GF-D8 (cell line): ENCODE measurements at places on chromosomes 3 and 15.
A peak's percentile ranks its signal among the peaks of the same experiment; 100 is the strongest.

- no peak for DNase-seq
These were observed 74.1 kb downstream of the DIPK2A start for GRCh38 chr3:144045766-144046165.

GRCh38 chr3:140376136-140376889 is 301.6 kb upstream of the TRIM42 start:
- DNase-seq: no peak

GRCh38 chr3:169658311-169658931 is 5.1 kb downstream of the MECOM start:
- DNase-seq: no peak

DNA sequence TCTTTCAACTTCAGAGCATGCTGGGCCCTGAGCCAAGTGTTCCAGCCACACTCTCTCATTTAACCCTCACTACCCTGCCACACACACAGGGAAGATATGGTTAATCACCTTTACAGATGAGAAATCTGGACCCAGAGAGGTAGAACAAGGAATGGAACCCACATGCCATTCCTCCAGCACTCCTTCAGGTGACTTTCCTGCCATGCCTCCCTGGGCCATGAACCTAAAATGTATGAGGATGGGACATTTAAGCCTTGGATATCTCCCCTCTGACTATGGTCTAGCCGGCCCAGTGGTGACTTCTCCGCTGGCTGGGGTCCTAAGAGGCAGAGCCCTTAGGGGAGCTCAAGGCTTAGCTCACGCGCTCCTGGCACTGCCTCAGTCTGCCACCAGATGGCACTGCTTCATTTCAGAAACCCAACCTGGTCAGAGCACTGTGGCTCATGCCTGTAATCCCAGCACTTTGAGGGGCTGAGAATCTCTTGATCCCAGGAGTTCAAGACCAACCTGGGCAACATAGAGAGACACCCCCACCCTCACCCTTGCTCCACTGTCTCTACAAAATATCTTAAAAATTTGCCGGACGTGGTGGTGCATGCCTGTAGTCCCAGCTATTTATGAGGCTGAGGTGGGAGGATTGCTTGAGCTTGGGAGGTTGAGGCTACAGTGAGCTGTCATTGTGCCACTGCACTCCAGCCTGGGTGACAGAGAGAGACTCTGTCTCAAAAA is 2.2 kb upstream of the DCAF1 start:
- DNase-seq: peak; percentile 23

DNA sequence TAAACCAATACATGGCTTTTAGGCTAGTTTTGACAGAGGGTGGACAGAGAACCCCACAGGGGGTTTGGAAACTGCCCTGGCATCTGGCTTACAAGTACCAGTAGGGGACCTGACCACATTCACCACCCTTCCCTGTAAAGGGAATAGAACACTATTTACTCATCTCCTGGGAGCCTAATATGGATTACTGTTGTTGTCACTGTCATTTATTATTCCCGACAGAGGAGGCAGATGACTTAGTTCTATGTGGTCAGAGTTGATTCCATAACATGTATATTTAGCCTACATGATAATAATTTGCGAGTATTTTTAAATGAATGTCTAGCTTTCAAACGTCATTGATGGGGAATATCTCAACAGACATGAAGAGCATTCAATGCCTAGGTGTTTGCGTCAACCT is 15.9 kb downstream of the ZBTB38 start:
- DNase-seq: no peak

DNA sequence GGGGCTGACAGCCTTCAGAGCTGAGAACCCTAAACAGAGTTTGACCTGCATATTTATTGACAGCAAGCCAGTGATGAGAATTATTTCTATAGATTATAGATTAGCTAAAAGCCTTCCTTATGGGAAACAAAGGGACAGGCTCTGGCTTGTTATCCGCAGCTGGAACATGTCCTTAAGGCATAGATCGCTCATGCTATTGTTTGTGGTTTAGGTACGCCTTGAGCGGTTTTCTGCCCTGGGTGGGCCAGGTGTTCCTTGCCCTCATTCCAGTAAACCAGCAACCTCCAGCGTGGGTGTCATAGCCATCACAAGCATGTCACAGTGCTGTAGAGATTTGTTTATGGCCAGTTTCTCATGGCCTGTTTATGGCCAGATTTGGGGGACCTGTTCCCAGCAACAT is 10.2 kb upstream of the FAH start:
- DNase-seq: no peak

DNA sequence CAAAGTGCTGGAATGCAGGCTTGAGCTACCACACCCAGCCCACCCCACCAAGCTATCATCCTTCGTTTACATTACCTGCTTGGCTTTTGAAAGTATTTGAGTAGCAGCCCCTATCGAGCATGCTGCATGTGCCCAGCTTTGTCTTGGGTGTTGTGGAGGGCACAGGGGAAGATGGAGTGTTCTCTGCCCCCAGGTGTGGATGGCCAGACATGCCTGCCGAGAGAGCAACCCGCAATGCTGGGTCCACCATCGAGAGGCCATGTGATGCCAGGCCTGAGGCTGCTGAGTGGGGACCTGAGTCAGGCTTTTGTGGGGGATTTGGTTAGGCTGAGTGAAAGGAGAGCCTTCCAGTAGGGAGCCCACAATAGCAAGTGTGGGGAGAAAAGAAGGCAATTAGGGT is 25.9 kb downstream of the FOXL2NB start:
- DNase-seq: no peak

DNA sequence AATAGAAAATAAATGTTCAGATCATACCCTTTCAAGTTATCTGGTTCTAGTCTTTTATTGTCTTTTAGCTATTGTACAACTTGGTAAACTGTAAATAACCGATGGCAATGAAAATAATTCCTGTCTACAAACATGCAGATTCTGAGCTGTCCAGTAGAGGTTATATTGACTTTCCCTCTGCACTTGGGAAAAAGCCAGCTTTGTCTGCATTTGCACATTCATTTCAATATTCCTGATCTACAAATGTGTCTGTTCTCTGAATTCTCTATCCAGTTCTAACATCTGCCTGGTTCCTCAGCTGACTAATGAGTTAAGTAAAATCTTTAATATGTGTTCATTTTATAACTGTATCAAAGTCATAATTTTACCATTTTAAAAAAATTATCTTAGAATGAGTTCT is 408.5 kb downstream of the ERC2 start:
- no peak for DNase-seq

GRCh38 chr15:47887241-47887800 is 170.0 kb downstream of the SEMA6D start:
- DNase-seq: no peak

DNA sequence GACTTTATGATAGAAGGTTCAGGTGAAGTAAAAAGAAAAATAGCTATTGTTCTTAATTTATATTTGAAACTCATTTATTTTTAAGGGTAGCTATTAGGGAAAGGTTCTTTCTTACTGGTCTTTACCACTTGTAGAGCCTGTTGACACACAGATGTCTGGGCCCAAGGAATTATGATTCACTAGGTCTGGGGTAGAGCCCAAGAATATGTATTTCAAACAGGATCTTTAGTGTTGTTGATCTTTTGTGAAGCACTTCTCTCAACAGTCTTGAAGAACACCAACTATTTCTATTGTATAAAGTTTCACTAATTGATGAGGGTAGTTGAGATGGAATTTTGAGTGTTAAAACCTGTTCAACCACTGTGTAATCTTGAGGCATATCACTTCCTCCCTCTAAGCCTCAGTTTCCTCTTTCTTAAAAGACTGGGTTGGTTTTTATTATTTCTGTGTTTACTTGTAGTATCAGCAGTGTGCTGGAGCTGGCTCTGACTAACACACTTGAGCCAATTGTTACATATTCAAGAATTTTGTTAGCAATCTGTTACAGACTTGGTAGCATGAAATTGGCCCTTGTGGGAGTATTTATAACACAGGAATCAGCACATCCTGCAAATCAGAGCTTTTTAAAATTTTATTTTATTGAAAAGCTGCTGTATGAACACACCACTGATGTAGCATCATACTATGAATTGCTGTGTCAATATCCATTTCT is 155.9 kb downstream of the RBMS3 start:
- no peak for DNase-seq

DNA sequence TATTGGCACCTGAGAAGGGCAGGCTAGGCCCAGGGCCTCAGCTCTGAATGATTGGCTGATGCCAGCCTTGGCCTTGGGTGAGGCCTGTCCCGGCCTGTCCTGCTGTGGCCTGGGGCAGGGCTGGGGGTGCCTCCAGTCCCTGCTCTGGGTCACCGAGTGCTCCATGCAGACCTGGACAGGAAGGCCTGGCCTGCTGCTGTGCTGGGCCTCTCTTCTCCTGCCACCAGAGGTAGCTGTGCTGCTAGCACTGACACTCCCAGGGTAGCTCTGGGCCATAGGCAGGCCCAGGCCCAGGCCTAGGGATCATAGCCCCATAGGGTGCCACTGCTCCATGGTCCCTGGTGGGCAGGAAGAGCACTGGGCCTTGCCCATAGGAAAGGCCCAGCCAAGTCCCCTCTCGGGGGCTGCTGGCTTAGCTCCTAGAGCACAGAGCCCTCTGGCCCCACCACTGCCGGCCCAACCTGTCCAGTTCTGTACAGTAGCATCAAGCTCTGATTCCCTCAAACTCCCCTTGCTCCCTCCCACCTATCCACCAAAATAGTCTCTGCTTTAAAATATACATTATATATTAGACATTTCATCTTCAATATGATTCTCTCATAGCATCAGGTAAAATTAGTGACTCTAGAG is 18.2 kb downstream of the ABTB1 start:
- no peak for DNase-seq

- no peak for DNase-seq
These were observed 45.6 kb downstream of the SENP2 start for GRCh38 chr3:185631508-185632206.

DNA sequence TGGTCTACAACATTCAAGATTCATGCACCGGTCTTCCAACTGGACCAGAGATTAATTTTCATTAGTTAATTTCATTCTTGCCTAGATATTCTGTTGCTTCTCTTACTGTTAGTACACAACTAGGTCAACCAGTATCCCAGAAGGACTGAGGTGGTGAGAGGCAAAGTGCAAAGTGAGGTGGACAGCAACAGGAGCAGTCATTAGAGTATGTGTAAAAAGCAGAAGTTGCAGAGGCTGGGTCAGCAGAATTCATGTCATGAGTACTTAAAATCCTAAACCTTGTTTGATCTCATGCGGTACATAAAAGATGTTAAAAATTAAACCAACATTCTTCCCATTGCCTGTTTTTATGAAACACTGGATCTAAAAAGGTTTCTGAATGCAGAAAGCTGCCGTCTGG is 46.7 kb downstream of the PARP14 start:
- no peak for DNase-seq

GRCh38 chr15:87563869-87564268 is 692.7 kb downstream of the NTRK3 start:
- DNase-seq: no peak

- no peak for DNase-seq
These were observed 79.3 kb downstream of the EOMES start for GRCh38 chr3:27642796-27643195.

GRCh38 chr3:39605837-39606236 is 138.4 kb downstream of the MOBP start:
- DNase-seq: no peak

DNA sequence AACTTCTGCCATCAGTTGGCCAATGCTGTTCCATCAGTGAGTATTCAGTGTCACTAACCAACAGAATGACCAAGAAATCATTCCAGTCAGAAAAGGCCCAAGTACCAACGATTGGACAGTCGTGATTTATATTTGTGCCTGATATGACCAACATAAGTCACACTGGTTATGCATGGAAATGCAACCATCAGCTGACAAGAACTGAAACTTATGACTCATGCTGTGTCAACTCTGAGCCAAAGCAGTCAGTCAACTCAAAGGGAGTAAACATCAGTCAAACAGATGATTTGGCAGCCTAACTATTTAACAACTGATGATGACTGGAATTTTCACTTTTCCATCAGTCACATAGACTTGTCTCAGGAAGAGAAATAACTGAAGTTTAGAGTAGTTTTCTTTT is 142.4 kb downstream of the ANXA2 start:
- DNase-seq: no peak

GRCh38 chr3:110533089-110533488 is 538.5 kb upstream of the NECTIN3 start:
- DNase-seq: no peak

- no peak for DNase-seq
These were observed 29.7 kb downstream of the ACSBG1 start for GRCh38 chr15:78204351-78205309.

DNA sequence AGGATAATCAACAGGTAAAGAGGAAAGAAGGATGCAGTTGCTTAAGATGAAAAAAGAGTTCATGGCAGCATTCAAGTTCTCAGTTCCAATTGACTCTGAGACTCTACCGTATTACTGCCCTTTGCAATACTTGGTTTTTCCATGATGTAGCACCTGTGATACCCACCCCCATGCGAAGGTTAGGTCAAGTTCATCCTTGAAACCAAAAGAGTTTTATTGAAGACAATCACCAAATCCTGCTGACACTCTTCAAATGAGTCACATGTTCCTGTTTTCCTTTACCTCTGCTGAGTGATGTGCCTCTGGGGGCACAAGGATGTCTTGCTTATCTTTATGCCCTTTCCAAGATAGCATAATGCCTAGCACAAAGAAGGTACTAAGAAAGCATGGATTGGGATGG is 111.3 kb upstream of the SLC7A14 start:
- DNase-seq: no peak

DNA sequence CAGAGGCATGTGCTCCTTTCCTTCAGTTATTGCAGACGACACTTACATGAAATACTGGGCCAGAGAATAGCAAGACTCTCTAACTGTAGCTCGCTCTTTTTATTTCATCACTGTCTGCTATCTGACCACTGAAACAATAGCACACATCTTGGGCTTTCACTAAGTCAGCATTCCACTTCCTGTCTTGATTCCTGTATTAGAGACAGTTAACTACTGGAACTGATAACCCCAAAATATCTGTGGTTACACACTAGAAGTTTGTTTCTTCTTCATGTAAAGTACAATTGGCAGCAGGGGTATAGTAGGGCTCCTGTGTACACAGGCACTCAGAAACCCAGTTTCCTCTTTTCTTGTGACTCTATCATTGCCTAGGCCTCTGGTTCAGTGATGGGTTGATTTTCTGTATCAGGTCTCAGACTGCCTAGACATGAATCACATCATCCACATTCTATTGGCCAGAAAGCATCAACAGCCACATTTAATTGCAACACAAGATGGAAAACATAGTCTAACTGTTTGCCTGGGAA is 230.2 kb upstream of the CD96 start:
- DNase-seq: no peak

DNA sequence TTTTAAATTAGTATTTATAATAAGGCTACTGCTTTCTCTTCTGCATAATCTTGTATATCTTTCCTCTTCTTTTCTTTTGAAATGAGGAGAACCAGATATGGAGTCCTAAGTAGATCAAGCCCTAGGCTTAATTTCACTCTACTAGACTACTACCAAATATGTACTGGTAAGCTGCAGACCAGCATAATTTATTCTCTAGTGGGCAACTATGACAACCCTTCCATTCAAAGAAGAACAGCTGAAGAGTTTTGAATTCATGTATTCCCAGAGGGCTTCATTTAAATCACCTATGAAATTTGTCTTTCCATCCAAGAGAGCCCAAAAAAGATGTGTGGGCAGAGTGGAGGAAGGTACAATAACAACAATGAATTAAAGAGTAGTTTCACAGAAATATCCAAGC is 10.0 kb downstream of the RAD18 start:
- no peak for DNase-seq

- no peak for DNase-seq
These were observed 111.6 kb downstream of the FEZF2 start for GRCh38 chr3:62261736-62262135.

GRCh38 chr3:157132936-157133335 is 27.0 kb downstream of the CCNL1 start:
- no peak for DNase-seq
